NCI-H2171 treated with DMSO at 0.1 percent for 48 hours (cell line): ENCODE measurements at places on chromosomes 16 and 17.

DNA sequence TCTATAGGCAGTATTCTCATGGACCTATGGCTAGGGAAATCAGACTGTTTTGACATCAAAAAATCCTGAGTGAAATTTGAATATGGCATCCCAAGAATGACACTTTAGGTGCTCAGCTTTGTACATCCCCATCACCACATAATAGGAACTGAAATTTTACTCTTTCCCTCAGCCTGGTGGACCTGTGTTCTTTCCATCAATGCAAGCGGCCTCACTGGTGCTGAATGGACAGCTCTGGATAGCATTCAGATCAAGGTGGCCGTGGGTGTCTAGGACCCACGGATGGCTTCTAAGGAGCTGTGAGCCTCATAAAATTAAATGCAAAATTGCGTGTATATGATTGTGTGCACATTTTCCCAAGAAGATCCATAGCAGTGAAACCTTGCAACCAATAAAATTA is 152.6 kb downstream of the MAP2K6 start:
- no peak for DNase-seq

GRCh38 chr16:66746682-66747081 is 4.7 kb downstream of the DYNC1LI2 start:
- no peak for DNase-seq

- peak; percentile 70 for DNase-seq
Measured at GRCh38 chr17:64213995-64214811, 48.9 kb downstream of the TEX2 start.

- no peak for DNase-seq
Measured at GRCh38 chr17:74937064-74938051, 1.7 kb downstream of the OTOP3 start.

DNA sequence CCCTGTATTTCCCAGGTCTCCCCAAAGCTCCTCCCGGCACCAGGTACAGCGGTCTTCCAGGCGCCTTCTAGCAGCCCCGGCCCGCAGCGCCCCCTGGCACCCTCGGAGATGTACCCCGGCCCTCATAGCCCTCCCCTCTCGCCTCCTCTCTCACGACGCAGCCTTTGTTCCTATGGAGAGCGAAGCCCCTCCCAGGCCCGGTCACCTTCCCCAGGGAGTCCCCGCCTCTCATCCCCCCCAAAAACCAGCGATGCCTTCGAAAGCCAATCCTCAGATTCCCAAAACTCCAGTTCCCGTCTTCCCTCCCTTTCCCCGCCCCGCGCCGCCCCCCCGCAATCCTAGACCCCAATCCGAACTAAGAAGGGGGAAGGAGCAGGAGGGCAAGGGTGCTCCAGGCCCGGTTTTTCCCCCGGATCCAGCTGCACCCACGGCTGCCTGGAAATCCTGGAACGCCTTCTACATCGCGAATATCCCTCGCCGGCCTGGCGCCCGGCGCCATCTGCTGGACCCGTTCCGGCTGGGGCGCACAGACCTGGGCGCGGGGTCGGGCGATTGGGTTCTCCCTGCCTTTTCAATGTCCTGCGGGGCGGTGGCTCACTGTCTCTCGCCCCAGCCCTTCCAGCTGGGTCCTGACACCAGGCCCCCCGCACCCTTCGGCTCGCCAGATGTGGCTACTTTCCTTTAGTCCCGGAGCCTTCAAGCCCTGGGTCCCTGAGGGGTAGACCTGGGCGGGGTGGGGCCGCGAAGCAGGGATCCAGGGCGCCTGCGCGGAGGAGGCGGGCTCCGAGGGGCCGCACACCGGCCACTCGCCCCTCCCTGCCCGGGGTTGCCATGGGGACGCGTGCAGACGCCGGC is at the start of gene DNAH2:
Gene DNAH2 (plus strand): TSS at position 844 of the 855 bp plus-strand sequence. CDS start 1,991 bp downstream, outside the sequence.
- DNase-seq: peak; percentile 98

GRCh38 chr17:29591737-29592608 is 959 bp upstream of the ANKRD13B start:
- DNase-seq: peak; percentile 93

- DNase-seq: no peak
Measured at GRCh38 chr17:47203984-47204721, 5.0 kb upstream of the MYL4 start.

DNA sequence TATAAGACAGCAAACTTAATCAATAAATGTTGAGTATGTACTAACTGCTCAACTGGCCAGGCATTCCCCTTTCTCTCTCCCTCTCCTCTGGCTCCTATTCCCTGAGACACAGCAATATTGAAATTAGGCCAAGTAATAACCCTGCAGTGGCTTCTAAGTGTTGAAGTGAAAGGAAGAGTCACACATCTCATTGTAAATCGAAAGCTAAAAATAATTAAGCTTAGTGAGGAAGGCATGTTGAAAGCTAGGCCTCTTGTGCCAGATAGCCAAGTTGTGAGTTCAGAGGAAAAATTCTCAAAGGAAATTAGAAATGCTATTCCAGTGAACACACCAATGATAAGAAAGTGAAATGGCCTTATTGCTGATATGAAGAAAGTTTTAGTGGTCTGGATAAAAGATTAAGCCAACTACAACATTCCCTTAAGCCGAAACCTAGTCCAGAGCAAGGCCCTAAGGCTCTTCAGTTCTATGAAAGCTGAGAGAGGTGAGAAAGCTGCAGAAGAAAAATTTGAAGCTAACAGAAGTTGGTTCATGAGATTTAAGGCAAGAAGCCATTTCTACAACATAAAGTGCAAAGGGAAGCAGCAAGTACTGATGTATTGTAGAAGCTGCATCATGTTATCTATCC is 35.4 kb upstream of the ABCC11 start:
- DNase-seq: no peak

GRCh38 chr17:78365561-78366108 is 5.8 kb upstream of the SOCS3 start:
- no peak for DNase-seq

DNA sequence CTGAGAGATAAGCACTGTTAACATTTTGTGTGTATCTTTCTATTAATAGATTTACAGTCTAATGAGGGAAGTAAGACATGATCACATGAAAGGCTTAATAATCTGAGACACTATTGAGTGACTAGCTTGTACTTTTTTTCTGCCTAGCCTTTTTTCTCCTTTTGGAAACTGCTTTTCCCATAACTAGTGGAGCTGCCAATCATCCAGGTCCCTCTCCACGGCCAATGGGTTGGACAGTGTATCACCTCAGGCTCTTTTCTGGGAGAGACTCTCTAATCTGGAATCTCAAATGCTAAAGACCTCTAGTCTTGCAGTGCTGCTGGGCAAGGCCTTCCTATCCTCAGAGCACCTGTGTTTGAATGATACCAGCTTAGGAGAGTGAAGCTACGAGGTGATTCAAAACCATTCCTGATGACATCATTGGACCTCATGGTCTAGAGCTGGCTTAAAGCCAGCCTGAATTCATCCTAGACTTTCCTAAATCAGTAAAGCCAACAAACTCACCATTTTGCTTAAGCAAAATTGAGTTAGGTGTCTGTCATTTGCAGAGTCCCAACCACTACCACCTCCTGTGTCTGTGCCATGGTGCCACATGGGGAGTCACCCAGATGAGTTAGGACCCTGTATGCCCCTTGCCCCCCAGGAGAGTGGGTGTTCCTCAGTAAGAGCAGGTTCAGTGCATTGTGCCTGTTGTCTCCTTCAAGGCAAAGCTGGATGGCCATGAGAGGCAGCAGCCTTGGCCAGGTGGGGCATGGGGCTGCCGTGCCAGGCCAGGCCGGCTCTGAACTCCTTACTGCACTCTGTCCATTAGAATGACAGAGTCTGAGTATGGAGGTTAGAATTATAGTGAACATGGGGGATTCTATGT is 62.9 kb downstream of the SPECC1 start:
- no peak for DNase-seq

- DNase-seq: no peak
Measured at GRCh38 chr17:55582897-55583296, 71.6 kb upstream of the SMIM36 start.

- no peak for DNase-seq
Measured at GRCh38 chr17:52147431-52147830, 11.1 kb downstream of the CA10 start.
